ENCODE measurements at places on chromosomes 7 and 10.

DNA sequence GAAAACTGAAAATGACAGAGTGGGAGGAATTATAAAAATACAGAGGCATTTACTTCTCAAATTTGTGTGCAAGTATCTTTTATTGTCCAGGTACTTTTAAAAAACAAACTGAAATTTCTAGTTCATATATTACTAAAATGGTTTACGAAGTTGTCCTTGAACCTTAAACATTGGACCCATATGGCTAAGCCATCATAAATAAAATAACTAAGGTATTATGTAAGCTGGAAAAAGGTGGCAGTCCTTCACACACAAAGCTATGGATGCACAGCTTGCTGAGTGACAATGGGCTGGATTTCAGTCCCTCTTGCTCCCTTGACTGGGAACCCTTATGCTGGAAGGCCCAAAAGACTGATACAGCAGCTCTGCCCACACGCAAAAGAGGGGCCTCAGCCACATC lies 66.1 kb downstream of the COBL start:
- DNase-seq: no peak

- DNase-seq: no peak
Observed at GRCh38 chr10:43061760-43062159, 15.1 kb upstream of the RET start.

GRCh38 chr10:11225935-11226334 lies 208.3 kb downstream of the CELF2 start:
- DNase-seq: no peak

GRCh38 chr10:66572700-66573099 lies 353.1 kb upstream of the LRRTM3 start:
- DNase-seq: no peak

- DNase-seq: no peak
Observed at GRCh38 chr7:23967949-23968599, 258.1 kb downstream of the STK31 start.

DNA sequence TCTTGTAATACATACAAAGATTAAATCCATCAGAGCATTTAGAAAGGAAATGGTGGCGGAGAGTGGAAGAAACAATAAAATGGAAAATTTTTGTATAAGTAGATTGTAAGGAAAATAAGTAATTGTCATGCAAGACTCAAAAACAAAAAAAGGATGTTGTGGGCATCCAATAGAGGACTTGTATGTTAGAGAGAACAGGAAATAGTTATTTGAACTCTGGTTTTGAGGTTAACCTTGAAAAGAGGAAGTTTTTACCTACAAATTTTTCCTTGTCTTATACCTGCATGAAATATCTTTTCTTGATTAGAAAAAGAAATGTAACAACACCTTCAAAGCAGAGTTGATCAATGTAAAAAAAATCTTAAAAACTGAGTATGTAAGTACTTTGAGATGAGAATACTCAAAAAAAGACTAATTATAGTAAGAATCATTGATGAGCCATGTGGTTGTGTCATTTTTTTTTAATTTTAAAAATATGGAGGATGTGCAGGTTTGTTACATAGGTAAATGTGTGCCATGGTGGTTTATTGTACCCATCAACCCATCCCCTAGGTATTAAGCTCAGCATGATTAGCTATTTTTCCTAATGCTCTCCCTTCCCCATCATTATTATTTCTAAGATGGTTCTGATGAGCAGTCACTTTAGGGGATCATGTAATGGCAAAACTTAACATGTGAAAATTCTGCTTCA lies 11.9 kb downstream of the TMEM106B start:
- DNase-seq: no peak

DNA sequence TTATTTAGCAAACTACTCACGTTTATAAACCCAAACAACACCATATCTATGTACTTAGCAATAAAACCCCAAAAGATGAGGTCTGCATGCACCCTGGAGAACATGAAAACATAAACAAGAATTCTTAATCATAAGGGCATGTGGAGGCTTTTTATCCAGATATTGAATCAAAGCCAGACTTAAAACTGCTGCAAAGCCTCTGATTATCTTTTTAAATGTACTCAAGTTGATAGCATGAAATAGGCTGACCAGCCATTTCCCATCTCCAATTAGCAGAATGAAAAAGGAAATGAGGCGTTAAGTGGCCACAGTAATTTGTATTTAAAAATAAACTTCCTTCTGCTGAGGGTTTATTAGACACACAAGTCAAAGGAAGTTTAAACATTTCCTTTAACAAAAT lies 48.3 kb downstream of the ITIH5 start:
- DNase-seq: no peak

GRCh38 chr10:91201213-91201996 lies 19.1 kb upstream of the PCGF5 start:
- no peak for DNase-seq

GRCh38 chr7:104552102-104552501 lies 223.7 kb downstream of the LHFPL3 start:
- no peak for DNase-seq

DNA sequence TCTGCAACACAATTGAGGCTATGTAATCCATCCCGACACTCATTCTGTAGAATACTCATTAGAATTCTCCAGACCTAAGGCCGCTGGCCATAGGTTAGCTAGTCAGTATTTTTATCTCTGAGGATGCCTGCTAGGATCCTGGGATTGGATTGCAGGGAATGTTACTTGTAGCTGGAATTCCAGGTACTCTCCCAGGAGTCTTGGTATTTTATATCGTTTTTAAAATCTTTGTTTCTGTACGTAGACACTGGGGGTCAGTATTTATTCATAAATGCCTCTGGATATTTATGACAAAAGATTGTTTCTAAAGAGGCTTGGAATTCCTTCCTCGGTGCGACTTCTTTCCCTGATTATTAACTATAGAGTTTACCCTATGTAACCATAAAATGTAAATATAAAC lies 40.1 kb downstream of the BPGM start:
- no peak for DNase-seq

DNA sequence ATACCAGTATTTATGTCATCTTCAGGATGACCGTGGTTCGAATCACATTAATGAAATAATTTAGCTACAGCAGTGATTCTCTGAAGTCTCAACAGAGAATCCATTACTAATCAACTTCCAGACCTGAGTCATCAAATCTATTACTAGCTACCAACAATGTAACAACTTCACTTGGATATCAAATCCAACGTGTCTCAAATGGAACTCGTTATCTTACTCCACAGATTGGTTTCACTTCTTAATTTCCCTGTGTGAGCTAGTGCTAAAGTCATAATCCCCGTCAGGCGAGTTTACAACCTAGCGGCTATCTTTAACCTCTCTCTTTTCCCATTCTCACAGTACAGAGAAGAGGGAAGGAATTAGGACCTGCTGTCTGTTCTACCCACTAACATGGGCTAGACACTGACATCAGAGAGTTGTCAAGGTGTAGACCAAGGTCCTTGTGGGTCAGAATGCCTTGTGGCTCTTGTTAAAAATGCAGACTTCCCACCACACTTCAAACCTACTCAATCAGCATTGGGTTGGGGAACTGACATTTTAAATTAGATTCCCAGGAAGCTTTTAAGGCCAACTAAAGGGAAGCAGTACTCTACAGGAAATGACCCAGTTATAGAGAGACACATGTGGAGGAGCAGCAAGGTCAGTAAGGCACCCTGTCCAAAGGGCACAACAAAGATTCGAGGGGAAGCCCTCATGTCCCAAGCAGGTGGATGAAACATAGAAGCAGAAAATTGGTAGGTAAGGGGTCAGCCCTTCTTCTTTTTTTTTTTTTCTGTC lies 57.3 kb upstream of the GSAP start:
- no peak for DNase-seq

DNA sequence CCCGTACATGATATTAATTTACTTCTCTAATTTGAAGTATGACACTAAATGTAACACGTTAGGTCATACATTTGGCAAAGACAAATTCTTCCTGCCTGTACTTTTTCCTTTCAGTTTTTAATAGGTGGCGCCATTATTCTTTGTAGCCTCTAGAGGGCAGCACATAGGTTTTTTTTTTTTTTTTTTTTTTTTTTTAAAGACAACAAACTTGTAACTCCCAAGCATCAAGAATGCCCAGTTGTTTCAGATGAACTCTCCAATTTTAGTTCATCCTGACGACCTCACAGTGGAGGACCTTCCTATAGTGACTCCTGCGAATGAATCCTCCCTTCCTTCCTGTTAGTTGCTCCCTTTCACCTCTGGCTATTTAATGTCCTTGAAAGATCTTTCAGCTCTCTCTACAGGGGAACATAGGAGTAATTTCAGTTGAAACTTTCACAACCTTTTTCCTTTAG lies 139.3 kb upstream of the HDAC9 start:
- DNase-seq: no peak

GRCh38 chr7:151079199-151079910 lies 1.3 kb downstream of the FASTK start:
- DNase-seq: no peak

DNA sequence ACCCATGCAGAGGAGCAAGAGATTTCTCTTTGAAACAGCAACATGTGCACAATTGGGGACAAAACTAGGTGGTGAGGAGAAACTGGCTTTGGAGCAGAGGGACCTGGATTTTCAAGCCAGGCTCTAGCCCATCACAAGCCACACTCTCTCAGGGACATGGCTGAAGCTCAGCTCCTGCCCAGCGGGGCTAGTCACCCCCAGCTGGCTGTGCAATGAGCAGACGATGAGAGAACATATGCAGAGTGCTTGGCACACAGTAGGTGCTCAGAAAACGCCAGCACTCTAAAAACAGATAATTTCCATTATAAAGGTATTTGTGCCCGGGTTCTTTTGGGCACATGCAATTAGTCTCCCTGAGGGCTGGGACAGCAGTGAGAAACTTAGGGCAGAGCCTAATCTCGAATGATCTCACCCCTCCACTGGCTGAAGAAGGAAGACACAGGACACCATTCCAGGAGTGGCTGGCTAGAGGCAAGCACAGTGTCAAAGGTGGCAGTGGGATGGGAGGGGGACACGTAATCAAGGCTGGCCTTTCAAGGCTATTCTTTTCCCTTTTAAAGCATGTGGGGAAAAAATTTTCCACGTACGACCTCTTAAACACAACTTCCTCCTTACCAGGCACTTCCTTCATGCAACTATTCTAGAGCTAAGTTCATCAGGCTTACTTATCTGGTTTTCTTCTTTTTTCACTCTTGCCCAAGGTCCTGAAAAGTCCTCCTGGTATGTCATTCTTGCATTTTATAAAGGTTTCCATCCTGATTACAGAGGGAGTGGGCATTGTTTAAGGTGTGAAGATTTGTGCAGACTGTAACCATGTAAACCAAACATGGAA lies 15.1 kb downstream of the FAM53B start:
- no peak for DNase-seq

GRCh38 chr7:128833946-128834325 lies 3.7 kb downstream of the FLNC start:
- no peak for DNase-seq

DNA sequence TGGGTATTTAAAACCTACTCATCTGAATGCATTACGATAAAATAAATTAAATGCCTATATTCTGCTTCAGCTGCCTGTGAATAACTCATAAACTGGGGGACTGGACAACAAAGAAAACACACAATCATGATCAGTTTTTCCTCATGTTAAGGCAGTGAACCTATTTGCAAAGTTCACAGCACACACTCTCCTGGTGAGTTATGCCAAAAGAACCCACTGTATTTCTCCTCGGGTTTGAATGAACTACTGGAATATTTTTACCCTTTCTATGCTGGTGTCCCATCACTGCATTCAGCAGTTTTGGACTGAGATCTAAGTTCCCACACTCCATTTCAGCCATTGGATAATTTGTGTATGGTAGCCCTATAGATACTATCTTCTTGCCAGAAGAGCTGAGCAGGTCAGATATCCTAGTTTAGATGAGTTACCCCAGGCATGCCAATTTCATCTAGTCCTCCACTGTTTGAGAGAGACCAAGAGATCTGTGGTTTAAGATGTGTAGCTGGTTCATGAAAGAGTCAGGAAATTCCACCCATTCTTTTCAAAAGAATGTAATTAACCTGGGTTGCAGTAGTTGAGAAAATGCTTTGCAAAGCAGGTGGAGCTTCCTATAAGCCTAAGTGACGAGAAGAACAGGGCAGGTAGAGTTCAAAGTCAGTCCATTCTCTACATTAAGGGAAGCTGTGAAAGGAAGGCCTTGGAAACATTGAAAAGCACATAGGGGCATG lies 101.7 kb downstream of the PLXDC2 start:
- DNase-seq: no peak

DNA sequence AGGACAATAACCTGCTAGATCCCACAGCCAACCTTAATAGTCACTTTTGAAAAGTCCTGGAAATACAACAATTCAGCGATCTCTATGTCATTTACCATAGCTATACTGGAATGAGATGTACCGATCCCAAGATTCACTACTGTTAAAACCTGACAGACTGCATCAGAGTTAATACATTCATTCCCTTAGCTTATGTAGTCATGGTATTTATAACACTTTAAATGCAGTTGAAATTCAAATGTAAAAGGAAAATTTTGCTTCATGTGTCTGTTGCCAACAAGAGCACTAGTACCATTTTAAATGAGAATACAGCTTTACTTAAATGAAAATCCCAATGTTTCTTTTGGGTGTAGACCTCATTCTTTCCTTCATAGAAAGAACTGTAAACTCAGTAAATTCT lies 11.1 kb upstream of the GGCT start:
- DNase-seq: no peak

DNA sequence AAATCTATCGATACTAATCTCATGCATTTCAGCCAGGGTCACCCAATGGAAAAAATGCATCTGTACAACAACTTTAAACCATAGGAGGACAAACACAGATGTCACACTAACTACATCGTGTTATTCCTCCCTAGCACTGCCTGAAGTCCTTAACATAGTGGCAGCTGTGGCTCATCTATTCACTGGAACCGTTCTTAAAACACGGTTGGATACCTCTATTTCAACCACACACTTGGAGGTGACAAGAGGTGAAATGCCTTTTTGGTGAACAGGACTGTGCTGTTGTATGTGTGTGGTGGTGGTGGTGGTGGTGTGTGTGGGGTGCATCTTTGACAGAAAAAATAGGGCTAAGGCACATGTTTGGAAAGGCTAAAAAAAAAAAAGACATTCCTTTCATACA lies 93.1 kb downstream of the NRP1 start:
- DNase-seq: no peak

GRCh38 chr7:129089521-129090212 lies 34.8 kb upstream of the TNPO3 start:
- no peak for DNase-seq
